ENCODE measurements at places on chromosomes 11 and 22. TPM values are rescaled to one million over a fixed set of nuclear protein-coding genes. Genes with fewer than 3 reads are reported as not detected.

The MSANTD4 gene
- total RNA-seq, result 4.7 TPM

The OR52A1 gene
- not detected for total RNA-seq

The OR8G5 gene
- total RNA-seq, result not detected

The SLC25A18 gene
- total RNA-seq, result not detected

The KRTAP5-9 gene
- total RNA-seq, result 0.43 TPM

The SCGB1C1 gene
- total RNA-seq, result not detected

The OR4A16 gene
- total RNA-seq, result not detected

The PPP2R5B gene
- 19.0 TPM for total RNA-seq

All from naive thymus-derived CD4-positive, alpha-beta T cell (primary cell).